ENCODE measurements at places on chromosomes 12 and 14.

DNA sequence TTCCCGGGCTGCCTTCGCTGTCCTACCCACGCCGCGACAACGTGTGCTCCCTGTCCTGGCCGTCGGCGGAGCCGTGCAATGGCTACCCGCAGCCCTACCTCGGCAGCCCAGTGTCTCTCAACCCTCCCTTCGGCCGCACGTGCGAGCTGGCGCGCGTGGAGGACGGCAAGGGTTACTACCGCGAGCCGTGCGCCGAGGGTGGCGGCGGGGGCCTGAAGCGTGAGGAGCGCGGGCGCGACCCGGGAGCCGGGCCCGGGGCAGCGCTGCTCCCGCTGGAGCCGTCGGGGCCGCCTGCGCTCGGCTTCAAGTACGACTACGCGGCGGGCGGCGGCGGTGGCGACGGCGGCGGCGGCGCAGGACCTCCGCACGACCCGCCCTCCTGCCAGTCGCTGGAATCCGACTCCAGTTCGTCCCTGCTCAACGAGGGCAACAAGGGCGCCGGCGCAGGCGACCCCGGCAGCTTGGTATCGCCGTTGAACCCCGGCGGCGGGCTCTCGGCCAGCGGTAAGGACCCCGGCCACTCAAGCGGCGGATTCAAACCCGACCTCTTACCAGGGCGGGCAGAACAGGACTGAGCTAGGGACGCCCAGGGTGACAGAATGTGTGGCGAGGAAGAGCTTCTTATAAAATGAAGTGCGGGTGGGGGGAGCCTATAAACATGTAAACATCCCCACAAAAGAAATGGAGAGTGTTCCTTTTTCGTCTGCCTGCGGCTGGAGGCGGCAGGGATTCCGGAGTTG lies 503 bp downstream of the HOXC12 start:
- DNase-seq = no peak

DNA sequence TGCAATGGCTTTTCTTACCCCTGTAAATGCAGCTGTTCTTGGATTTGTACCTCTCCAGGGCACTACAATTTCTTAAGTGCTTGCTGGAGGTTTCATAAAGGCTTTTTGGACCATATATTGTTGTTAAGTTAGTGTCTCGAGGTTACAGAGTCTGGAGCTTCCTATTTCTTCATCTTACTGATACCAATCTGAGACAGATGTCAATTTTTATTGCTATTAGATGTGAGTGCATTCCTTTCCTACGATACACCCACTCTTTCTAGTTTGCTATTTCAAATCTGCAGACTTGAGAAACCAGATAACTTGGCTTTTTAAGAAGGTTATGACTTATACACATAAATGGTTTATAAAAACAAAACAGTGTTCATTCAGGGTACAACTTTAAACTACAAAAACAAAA lies 2.1 kb downstream of the NOXRED1 start:
- DNase-seq = no peak

GRCh38 chr14:40682131-40682913 lies 924.4 kb upstream of the LRFN5 start:
- no peak for DNase-seq

DNA sequence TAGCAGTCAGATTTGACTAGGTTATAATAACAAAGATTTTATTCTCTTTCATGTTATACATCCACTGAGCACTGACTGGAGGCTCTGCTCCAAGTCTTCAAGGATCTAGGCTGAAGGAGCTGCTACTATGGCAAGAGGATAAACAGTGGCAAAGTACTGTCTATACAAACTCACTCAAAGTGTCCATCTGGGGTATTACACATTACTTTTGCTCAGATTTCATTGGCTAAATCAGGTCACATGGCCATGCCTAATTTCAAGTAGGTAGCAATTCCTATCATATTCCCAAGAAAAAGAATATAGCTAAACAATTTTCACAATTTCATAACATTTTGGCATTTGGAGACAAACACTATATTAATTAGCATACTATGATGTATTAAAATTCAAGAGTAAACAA lies 40.9 kb downstream of the CDK17 start:
- DNase-seq = no peak

GRCh38 chr12:132578118-132578517 lies 32.3 kb downstream of the LRCOL1 start:
- no peak for DNase-seq

GRCh38 chr14:70947739-70948138 lies 40.5 kb downstream of the PCNX1 start:
- no peak for DNase-seq

GRCh38 chr14:20675669-20676068 lies 8.7 kb upstream of the RNASE4 start:
- DNase-seq = no peak

- no peak for DNase-seq
Observed at GRCh38 chr14:49774106-49774505, 6.2 kb downstream of the KLHDC2 start.

- peak; percentile 75 for DNase-seq
Observed at GRCh38 chr12:94649349-94650142, 811 bp downstream of the TMCC3 start.

GRCh38 chr14:58455593-58456265 lies 28.2 kb downstream of the KIAA0586 start:
- no peak for DNase-seq

- DNase-seq = no peak
Observed at GRCh38 chr12:43914923-43915468, 79.1 kb downstream of the TMEM117 start.

DNA sequence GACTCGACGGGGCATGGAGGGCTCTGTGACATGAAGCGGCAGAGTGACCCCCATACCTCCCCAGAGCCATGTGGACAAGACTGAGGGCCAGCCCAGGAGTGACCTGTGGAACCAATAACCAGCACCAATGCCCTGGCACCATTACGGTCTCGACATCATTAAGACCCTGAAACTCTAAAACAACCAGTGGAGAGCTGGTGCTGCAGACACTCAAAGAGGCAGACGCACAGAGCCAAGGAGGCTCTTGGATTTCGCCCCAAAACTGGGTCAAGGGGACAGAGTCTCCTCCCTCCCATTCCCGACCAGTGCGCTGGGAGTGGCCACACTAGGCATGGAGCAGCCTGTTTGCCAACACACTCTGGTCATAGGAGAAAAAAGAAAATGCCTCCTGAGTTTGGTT lies 41.6 kb upstream of the VASH1 start:
- no peak for DNase-seq

DNA sequence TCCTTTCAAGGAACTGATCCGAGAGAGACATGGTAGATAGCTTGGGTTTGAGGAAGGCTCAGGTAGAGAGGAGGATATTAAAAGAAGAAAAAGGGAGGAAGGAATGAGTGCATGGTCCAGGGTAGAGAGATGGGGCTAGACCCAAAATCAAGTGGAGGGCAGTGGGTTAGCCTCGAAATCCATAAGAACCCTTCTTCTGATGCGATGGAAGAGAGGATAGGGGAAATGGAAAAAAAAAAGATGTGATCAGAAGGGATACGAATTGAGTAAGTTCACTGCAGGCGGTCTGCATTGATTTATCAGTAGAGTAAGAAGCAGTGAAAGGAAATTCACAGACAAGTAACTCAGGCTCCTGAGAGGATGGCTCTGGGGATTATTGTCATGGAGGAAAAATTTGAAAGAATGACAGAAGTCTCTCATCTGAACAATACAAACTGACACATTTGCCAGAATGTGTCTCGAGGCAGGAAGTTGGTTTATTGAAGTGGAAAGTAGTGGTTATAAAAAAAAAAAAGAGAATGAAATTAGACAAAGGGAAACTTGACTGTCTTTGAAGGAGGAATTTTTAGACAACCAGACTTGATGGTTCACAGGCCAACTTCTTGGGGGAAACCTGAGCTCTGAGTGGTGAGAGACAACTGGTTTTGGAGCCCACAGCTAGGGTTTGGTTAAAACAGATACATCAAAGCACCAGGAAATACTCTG lies 10.2 kb downstream of the PPFIBP1 start:
- no peak for DNase-seq

GRCh38 chr14:89613260-89614008 lies 196.4 kb upstream of the FOXN3 start:
- no peak for DNase-seq

- no peak for DNase-seq
Observed at GRCh38 chr12:95386051-95386450, 87.9 kb upstream of the METAP2 start.

- DNase-seq = no peak
Observed at GRCh38 chr14:64734990-64735389, 30.8 kb downstream of the PLEKHG3 start.

GRCh38 chr12:93179792-93180191 lies 197.9 kb upstream of the NUDT4 start:
- no peak for DNase-seq

DNA sequence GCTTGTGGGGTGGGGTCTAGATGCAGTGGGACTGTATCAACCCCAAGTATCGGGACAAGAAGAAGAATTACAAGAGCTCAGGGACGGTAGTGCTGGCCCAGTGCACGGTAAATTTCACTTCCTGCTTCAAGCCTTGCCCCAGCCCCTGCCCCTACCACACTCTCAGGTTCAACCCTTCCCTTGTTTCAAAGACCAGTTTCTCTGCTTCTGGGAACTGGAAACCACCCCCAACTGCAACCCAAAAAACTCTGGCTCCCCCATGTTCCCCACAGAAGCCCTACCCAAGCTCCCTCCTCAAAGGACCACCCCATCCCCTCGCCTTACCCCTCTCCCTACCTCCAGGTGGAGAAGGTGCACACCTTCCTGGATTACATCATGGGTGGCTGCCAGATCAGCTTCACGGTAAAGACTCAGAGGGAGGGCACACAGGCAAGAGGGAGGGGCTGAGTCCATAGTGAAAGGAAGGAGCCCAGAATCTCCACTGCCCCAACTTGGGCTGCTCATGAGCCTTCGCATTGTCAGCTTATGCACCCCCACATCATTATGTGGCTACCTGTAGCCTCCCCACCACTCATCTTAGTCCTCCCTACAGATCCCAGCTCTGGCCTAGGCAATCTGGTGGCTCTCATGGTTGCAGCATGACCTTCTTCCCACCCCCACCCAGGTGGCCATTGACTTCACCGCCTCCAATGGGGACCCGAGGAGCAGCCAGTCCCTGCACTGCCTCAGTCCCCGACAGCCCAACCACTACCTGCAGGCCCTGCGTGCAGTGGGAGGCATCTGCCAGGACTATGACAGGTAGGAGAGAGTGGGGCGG lies 4.3 kb downstream of the CPNE6 start:
- DNase-seq = no peak
